Stimulated activated CD8-positive, alpha-beta memory T cell treated with anti-CD3 and anti-CD28 coated beads, Interleukin-4, amount 100 ng/mL, for 1 hour (primary cell): ENCODE measurements at places on chromosomes 3 and 15.

DNA sequence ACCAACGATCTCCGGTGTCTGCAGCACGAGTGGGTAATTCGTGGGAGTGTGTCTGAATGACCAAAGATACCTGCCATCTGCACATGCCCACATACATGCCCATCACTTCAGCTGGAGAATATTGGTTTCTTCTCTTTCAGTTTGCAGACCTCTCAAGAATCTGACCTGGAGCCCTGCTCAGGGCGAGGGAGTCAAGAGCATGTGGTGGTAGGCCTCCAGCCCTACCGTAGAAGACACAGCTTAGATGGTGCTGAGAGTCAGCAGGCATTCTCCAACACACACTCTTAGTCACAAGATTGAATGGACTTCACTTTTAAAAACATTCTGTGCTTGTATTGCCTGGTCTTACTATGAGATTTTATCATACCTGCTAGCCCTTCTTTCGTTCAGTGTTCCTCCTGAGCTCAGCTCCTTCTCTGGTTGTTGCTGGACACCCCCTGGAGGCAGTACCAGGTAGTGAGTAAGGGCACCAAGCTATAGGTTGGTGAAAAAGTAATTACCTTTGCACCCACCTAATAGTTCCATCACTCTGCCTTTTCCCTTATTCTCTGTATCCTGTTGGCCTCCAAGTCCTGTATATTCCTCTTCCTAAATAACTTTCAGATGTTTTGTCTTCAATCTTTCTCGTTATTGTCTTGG is 252.0 kb downstream of the CACNA2D3 start:
- DNase-seq = no peak

DNA sequence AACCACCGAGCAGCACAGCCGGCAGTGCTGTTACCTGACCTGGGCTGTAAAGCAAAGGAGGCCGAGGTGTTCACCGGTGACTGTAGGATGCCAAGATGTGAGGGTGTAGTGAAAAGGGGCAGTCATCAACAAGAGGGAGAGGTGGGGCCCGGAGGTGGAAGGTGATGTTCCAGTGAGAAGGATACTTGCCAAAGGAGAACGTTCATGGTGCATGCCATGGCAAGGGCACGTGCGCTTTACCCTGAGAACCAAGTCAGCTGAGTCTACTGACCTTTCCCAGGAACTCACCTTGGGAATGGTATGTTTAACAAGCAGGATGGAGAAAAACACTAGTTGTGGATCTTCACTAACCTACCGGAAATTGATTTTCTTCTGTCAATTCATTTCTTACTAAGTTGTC is 211.1 kb downstream of the PDZRN3 start:
- DNase-seq = no peak

DNA sequence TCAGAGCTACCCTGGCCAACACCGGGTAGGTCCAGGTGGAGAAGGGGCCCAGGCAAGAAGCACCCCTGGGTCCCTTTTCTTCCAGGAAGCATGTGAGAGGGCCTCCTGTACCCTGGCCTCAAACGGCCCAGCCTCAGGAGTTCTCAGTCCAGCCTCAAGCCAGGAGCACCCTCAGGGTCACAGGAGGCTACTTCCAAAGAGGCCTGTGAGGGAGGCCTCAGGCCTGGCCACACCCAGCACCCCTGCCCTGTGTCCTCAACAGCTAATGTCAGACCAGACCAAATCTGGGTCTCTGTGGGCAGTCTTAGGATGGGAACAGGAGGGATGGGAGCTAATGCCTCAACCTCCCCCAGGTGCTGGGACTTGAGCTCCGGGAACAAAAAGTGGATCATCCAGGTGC is 23.5 kb downstream of the PTH1R start:
- DNase-seq = no peak

- no peak for DNase-seq
These were observed 589 bp downstream of the EPB42 start for GRCh38 chr15:43219929-43220928.

DNA sequence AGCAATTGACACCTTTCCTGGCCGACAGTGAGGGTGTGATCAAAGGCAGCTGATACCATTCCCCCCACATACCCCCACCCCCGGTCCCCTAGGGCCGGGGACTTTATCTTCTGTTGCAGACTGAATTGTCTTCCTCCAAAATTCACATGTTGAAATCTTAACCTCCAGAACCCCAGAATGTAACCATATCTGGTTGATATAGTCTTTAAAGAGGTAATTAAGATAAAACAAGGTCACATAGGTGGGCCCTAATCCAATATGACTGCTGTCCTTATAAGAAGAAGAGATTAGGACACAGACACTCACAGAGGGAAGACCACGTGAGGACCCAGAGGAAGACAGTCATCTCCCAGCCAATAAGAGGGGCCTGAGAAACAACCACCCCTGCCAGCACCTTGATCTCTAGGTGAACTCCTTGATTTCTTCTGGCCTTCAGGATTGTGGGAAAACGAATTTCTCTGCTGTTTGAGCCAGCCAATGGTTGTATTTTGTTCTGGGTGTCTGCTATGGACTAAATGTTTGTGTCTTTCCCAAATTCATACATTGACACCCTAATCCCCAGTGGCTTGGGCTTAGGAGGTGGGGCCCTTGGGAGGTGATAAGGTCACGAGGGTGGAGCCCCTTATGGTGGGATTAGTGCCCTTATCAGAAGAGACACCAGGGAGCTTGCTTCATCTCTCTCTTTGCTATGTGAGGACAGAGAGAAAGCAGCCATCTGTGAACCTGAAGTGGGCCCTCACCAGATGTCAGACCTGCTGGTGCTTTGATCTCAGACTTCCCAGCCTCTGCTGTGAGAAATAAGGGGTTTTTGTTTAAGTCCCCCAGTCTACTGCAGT is 144.0 kb downstream of the CHSY1 start:
- no peak for DNase-seq

- DNase-seq = no peak
These were observed 23.1 kb upstream of the P4HTM start for GRCh38 chr3:48966876-48967361.

DNA sequence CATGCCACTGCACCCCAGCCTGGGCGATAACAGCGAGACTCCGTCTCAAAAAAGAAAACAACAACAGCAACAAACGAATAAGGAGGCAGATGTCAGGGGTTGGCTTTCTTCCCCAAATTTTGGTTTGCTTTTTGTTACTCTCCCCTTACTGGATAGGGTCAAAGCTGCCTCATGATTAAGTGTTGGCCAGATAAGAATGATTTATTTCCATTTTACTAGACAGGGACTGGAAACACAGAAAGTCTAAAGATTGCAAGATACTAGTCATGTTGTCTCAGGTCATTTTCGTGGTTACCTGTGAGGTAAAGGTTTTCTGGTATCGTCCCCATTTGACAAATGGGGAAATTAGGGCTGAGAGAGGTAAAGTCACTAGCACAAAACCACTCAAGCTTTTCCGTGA is 18.6 kb upstream of the ETV5 start:
- DNase-seq = no peak

DNA sequence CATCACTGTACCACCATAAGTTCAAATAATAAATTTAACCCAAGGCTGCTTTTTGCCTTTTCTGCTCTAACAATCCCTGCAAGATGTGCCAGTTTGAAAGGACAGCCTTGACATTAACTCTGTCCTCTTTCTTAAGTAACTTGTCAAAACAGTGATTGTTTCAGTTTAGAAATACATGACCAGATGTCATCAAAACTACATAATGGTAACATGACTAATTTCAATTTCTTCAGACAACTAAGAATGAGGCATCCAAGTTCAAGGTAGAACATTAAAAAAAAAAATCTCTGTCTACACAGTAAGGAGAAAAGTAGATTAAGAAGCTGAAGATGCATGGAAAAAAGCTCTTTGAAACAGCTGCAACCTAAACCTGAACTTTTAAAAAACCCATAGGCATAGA is 47.4 kb downstream of the SHQ1 start:
- no peak for DNase-seq

DNA sequence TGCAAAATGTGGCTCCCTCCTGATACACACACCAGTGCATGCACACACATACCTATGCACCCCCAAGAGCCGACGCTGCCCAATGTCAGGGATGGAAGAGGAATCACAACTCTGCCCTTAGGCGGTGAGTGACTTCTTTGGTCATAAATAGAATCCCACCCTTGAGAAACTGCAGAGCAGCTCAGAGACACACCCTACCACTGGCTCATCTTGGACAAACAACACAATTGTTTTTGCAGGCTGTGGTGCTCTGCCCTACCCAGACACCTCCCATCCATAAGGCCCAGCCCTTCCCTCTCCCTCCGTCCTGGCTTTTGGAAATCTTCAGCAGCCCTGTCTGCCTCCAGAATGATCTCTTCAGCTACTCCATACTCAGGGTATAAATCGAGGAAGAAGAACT is 73.8 kb upstream of the HRH1 start:
- no peak for DNase-seq

DNA sequence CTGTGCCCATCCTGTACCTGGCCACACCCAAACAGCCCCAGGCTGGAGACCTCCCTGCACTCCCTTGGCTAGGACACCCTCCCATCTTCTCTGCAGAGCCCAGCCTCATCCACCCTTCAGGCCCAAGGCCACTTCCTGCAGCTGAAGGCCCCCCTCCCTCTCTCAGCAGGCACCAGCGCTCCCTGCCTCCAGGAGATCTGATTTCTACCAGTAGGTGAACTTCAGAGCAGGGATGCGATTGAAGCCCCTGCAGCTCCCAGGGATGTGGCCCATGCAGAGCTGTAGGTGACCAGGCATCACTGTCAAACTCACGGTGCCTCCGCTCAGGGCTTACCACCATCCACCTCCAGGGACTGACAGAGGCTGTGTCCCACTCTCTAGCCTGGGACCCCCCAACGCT is 96.3 kb downstream of the NUP210 start:
- DNase-seq = no peak

DNA sequence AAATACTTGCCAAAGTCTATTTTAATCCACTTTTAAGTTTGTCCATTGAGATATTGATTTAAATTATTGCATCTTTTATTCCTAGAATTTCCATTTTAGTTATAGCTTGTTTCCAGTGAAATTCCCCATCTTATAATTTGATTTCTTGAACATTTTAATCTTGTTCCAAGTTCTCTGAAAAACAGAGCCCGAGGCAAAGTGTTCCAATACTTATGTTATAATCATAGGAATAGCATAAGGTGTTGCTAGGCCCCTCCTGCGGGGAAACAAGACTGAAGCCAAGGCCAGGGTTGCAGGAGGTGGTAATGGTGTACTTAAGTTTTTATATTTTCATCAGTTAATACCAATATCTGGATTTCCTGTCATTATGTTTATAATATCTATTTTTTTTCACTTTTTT is 226.6 kb downstream of the ADAMTSL3 start:
- DNase-seq = no peak

- no peak for DNase-seq
These were observed 23.1 kb downstream of the AADAC start for GRCh38 chr3:151837057-151837456.

DNA sequence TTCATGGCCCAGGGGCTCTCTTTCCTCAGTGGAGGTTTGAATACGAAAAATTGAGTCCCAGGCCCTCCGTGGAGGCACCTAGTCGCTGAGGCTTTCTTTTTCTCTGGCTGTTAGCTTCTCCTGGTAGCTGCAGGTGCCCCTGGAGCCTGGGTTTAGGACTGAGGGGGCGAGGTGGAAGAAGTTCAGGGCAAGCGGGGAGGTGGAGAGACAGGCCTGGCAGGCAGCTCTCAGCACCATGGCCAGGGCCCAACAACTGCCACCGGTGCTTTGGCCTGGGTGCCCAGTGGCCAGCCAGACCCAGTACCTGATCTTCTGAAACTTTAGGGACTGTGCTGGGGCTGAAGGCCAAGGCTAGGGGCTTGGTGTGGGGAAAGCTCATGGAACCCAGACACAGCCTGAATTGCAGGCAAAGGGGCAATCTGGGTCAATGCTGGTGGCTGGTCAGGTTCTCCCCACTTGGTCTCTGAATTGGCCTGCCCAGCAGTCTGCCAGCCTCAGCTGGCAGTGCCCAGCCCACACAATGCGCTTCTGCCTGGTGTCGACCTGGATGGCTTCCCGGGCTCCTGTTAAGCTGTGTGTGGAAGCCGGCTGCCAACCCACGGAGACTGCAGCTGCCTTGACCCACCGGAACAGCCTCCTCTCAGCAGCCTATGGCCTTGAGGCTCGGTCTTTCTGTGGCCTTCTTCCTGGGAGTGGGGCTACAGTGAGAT is 30.3 kb upstream of the POLG start:
- no peak for DNase-seq

GRCh38 chr15:29377161-29377560 is 107.5 kb upstream of the NSMCE3 start:
- DNase-seq = no peak

GRCh38 chr3:60225848-60226247 is 1025.4 kb downstream of the FHIT start:
- no peak for DNase-seq

DNA sequence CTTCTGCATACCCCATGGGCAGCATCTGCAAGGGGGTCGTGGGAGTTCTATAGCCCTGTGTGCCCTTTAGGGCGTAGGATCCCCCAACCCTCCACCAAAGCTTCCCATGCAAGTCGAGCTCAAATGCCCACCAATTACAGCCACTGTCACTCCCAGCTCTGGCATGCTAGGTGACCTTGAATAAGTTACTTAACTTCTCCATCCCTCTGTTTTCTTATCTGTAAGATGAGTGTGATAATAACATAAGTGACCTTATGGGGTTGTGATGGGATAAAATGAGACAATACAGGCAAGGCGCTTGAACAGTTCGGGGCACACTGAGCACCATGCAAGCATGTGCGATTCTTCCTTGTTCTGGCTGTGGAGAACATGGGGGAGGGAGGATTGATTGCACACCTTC is 74.8 kb upstream of the POMGNT2 start:
- no peak for DNase-seq

DNA sequence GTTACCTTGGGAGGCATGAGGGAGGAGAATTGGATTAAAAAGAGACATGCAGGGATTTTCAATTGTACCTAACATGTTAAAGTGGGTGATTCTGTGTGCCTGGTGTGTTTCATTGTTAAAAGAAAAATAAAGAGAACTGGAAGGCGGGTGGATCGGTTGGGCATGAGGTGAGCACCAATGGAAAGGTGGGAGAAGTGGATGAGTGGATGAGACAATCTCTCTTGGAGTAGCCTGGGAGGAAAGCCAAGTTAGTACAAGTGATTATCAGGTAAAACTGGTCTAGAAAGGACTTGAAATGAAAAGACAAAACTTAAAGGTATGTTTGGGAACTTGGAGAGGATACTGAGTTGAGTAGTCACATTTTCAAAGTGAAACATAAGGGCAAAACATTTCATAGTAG is 12.1 kb downstream of the VEPH1 start:
- no peak for DNase-seq

GRCh38 chr15:64502151-64502550 is 41.8 kb downstream of the ZNF609 start:
- DNase-seq = no peak

GRCh38 chr15:41985236-41986160 is 13.1 kb upstream of the EHD4 start:
- DNase-seq = no peak

GRCh38 chr3:115666081-115666480 is 42.8 kb downstream of the GAP43 start:
- no peak for DNase-seq

- DNase-seq = no peak
These were observed 276.9 kb upstream of the IL12A start for GRCh38 chr3:159711560-159712333.

GRCh38 chr15:83206526-83207008 is 1.1 kb downstream of the HDGFL3 start:
- no peak for DNase-seq

GRCh38 chr15:87034886-87035285 is 955.2 kb downstream of the AGBL1 start:
- DNase-seq = no peak
